ENCODE measurements at places on chromosomes 2 and 18.

DNA sequence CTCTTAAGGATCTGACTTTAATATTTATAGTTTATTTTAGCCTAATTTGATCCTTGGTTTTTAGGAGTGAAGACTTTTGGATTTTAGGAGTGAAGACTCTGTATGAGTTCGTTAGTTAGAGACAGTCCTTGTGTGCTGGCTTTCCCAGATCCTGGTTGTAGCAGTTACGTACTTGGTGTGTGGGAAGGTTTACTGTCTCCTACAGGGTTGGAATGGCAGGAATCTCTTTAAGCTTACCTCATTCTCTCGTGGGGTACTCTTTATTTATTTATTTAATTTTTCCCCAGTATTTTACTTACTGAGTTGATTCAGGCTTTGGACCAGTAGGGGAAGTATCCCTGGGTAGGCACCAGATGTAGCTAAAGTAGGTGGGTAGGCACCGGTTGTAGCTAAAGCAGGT lies 1.8 kb upstream of the CXCR2 start:
- DNase-seq, result no peak

DNA sequence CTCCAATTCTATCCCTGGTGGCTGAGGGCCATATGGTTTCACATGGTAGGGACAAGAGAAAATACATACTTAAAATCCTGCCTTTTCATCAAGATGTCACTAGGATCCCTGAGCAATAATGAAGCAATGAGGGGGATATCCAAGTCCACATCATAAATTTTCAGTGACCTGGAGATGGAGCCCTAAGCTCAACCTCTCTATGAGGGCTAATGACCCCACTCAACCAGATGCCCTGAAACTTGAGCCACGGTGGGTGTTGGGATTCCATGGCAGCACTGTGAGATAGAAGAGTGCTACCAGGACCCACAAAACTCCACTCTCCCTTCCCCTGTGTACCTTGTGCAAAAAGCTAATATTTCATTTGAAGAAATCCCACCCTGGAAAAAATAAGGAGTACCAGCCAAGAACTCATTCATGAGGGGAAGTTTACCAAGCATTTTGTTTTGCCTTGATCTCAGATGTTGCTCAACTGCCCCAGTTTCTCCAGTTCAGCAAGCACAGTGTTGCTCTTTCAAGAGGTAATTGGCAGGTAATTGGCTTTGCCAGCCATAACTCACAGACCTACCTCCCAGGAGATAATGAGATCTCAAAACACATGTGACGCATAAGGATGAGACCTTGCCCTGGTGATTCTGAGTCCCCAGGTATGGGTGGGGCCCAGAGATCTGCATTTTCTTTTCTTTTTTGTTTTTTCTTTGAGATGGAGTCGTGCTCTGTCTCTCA lies 51.0 kb upstream of the TTC39C start:
- no peak for DNase-seq

- DNase-seq, result no peak
Measured at GRCh38 chr18:74732380-74732779, 134.7 kb downstream of the ZNF407 start.

DNA sequence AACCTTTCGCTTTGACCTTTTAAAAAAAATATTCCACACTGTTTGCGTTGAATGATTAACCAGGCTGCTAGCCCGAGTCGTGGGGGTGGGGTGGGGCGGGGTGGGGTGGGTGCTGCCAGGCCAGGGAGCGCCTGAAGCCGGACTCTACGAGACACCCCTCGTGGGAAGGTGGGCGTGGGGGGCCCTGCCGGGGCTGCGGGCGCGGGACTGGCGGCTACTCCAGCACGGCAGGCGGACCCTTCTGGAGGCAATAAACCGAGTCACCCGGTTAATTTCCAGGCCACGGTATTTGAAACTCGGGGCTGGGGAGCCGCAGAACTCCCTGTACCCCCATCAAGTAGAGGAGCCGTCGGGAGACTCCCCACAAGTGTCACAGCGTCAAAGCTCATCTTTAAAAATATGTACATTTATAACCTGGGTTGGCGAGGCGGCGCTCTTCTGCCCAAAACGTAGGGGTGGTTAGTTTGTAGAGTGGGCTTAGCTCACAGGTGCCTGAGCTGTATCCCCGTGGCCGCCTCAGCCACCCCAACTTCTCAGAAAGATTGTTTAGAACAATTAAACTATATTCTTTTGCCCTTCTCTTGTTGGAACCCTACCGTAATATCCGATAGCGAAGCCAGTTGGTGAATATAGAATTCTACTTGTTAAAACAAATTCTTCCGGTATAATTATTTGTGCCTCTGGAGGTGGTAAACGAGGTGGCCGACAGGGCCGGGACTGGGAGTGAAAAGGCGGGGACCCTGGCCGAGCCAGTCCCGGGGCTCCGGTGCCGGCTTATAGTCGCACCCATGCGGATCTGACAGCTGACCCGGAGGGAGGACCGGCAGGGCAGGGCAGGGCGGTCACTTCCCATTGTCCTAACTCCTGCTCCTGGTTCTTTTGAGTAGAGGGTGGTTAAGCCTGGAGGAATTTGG lies 1.4 kb downstream of the B3GNT2 start:
- no peak for DNase-seq

DNA sequence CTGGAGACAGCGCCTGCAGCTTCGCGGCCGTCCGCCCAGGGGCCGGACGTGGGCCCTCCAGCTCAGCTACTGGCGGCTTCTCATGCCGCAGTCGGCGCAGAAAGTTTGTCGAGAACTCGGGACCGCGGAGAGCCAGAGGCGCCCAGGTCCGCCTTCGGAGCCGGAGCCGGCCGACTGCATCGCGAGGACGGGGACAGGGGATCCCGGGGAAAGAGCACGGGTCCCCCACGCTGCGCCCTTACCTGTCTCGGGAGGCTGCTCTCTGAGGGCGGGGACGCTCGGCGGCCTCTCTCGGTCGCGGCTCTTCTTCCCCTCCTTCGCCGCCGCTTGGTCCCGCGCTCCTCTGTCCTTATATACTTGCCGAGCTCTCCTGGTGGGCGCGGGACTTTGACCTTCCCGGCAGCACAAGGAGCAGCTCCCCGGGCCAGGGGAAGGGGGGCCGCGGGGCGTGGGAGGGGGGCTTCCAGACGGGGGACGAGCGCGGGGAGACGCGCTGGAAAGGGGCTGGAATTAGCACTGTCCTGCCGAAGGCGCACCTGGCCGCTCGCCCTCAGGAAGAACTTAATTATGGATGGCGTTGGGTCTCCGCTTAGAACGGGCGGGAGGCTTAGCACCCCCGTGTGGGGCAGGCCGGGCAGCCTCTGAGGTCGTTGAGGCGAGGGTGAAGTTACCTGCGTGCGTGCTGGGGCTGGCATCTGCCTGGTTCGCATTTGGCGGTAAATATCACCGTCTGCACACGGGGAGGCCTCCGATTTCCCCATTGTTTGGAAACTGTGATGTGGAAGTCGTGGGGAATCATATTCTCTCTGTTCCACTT lies at the start of gene POMC:
TSS of gene POMC (minus strand) at position 325 of the 817 bp plus-strand sequence. CDS start 3,808 bp downstream, outside the sequence.
- peak; percentile 13 for DNase-seq

- no peak for DNase-seq
Measured at GRCh38 chr18:50506362-50506761, 53.5 kb upstream of the MAPK4 start.

- DNase-seq, result no peak
Measured at GRCh38 chr18:25019931-25020330, 332.0 kb downstream of the ZNF521 start.

DNA sequence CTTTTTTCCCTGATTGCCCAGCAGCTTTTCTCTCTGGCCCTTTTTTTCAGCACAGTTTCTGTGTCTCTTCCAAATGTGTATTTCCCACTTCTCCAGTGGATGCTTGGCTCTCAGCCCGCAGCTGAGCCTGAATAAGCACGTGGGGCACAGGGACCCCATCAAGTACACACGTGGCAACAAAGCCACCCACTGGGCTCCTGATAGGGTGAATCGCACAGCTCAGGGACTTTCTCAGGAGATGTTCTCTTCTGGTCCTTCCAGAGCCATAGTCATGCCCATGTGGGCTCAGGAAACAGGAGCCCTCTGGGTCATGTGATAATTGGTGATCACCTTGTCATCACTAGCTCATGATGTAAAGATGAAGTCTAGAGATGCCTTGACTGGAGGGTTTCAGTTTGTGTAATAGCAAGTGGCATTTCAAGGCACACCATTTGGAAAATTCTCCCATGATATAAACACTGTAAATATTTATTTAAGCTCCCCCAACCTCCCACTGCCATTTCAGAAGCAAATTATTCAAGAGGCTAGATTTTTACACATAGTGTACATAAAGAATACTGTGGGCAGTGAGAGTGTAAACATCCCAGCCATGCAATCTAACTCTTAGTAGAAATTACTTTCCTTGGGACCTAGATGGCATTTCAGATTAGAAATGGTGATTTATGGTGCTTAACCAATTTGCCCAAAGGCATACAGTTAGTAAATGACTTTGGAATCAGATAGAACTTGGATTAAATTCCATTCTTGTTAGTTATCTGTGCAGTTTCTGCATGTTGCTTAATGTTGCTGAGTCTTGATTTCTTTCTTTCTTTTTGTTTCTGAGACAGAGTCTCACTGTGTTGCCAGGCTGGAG lies 597.5 kb downstream of the SLC4A3 start:
- peak; percentile 88 for DNase-seq

- DNase-seq, result no peak
Measured at GRCh38 chr2:60479226-60480088, 74.0 kb downstream of the BCL11A start.

- DNase-seq, result no peak
Measured at GRCh38 chr18:63120620-63121019, 198.9 kb downstream of the BCL2 start.

Measured in fibroblast of villous mesenchyme (primary cell).